Activated CD8-positive, alpha-beta T cell treated with anti-CD3 and anti-CD28 coated beads for 36 hours (primary cell): ENCODE measurements at places on chromosomes 6 and 20.

GRCh38 chr6:109197061-109197460 lies 101.8 kb downstream of the CEP57L1 start:
- DNase-seq = no peak

- DNase-seq = no peak
These were observed 39.3 kb downstream of the LRRC1 start for GRCh38 chr6:53834132-53834531.

DNA sequence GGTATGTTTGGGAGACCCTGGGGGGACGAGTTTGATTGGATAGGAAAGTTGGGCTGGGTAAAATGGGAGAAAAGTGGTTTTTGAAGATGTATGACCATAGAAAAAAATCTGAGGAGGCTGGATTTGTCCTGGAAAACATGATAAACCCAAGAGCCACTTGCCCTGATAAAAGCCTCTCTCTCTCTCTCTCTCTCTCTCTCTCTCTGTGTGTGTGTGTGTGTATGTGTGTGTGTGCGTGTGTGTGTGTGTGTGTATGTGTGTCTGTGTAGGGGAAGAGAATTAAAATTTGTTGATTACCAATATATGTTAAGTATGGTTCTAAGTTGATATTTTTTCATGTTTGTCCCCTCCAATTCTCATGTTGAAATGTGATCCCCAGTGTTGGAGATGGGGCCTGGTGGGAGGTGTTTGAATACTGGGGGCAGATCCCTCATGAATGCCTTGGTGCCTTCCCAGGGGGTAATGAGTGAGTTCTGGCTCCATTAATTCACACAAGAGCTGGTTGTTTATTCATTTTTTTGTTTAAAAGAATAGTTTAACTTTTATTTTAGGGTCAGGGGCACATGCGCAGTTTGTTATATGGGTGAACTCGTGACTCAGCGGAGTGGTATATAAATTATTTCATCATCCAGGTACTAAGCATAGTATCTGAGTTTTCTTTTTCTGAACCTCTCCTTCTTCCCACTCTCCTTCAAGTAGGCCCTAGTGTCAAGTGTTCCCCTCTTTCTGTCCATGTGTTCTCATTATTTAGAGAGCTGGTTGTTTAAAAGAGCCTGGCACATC lies 208.8 kb downstream of the TFAP2B start:
- DNase-seq = no peak

- DNase-seq = no peak
These were observed 59.9 kb upstream of the SOX4 start for GRCh38 chr6:21533678-21534077.

GRCh38 chr6:39223061-39223460 lies 6.2 kb downstream of the KCNK5 start:
- DNase-seq = no peak

GRCh38 chr6:137804637-137805036 lies 62.4 kb upstream of the TNFAIP3 start:
- no peak for DNase-seq

GRCh38 chr6:148465670-148466069 lies 123.0 kb downstream of the SASH1 start:
- no peak for DNase-seq

DNA sequence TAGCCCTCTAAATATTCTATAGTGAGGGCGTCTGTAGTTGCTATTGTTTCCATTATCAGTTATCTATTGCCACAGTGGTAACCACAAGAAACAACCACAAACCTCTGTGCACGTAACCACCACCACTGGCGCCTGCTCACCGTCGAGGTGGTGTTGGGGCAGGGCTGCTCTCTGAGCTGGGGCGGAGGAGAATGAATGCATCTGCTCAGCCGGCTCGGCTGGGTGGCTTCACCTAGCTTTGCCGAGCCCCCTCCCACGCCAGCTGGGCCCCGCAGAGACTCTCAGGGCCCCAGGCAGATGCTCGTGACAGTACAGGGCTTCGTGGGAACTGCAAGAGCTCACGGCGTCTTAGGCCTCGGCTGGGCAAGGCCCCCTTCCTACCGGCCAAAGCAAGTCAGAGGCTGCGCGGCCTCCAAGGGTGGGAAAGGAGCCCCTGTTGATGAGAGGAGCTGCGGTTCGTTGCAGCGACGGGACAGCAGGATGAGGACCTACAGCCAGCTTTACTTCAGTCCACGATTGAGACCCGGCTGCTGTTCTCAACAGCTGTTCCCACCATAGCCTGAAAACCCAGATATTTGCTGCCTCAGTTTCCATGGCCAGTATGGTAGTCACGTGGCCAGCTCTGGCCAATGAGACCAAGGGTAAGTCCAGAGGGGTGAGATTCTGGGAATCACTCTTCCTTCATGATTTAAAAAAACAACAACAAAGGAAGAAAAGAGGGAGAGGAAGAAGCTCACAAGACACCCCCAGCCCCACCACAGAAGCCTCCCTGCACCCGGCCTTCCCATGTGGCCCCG lies 120.2 kb upstream of the AFDN start:
- peak; percentile 82 for DNase-seq

DNA sequence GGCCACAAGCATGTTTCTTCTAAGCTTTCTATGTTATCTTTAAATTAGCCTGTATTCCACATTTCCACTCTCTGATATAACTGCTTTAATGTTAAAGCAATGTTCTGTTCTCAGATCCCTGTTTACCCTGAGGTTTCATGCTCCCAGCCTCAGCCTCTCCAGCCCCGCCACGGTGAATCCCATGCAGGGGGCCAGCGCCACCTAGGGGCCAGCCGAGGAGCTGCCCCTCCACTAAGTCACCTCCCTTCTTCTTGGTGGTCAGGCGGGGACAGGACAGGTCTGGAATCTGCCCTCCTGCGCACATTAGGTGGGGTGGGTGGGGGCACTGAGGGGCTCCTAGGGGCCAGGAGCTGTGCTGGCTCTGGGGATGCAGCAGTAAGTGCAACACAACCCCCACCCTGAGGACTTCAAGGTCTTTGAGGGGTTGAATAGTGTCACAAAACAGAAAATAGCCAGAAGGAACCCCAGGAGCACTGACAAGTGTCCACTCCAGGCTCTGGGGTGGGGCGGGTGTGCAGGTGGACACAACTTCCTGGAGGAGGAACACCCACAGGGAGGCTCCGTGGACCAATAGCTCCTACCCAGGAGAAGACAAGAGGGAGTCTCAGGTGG lies 61.6 kb downstream of the RAB44 start:
- DNase-seq = peak; percentile 82
